ENCODE measurements at places on chromosomes 2 and 18. TPM values are rescaled to one million over a fixed set of nuclear protein-coding genes. Genes with fewer than 3 reads are reported as not detected.

The SNORC gene
- 2.2 TPM for total RNA-seq

The CD8B2 gene
- 0.10 TPM for total RNA-seq

The GAD1 gene
- not detected for total RNA-seq

The IL1RN gene
- total RNA-seq, result 67.1 TPM

The TUBB8B gene
- total RNA-seq, result not detected

The CCDC121 gene
- total RNA-seq, result 3.0 TPM

The FKBP1B gene
- 18.7 TPM for total RNA-seq

The ITGB6 gene
- 58.3 TPM for total RNA-seq

The CHRNG gene
- not detected for total RNA-seq

The SLC9A4 gene
- total RNA-seq, result not detected

The SERPINB3 gene
- total RNA-seq, result not detected

The ASB18 gene
- not detected for total RNA-seq

The TPRKB gene
- 20.2 TPM for total RNA-seq

The SERPINB4 gene
- not detected for total RNA-seq

The SEPTIN10 gene
- 66.6 TPM for total RNA-seq

The VIT gene
- total RNA-seq, result 0.20 TPM

The DSC2 gene
- total RNA-seq, result 18.5 TPM

Data from left lung (tissue), 14 donors.